ENCODE measurements at places on chromosomes 2 and 18. TPM values are rescaled to one million over a fixed set of nuclear protein-coding genes. Genes with fewer than 3 reads are reported as not detected.

GREB1L gene
- total RNA-seq, result 1.4 TPM

RAB27B gene
- total RNA-seq, result 10.4 TPM

SLC11A1 gene
- 0.15 TPM for total RNA-seq

CCDC195 gene
- not detected for total RNA-seq

RAPGEF4 gene
- total RNA-seq, result 0.54 TPM

RNF152 gene
- total RNA-seq, result 0.05 TPM
